ENCODE measurements at places on chromosomes 1 and 21.
A peak's percentile ranks its signal among the peaks of the same experiment; 100 is the strongest.

- no peak for DNase-seq
Observed at GRCh38 chr1:205446828-205447227, 9.0 kb downstream of the BLACAT1 start.

GRCh38 chr1:43841321-43842174 lies 92.1 kb upstream of the ARTN start:
- no peak for DNase-seq

GRCh38 chr1:37746806-37747205 lies 18.1 kb downstream of the EPHA10 start:
- no peak for DNase-seq

DNA sequence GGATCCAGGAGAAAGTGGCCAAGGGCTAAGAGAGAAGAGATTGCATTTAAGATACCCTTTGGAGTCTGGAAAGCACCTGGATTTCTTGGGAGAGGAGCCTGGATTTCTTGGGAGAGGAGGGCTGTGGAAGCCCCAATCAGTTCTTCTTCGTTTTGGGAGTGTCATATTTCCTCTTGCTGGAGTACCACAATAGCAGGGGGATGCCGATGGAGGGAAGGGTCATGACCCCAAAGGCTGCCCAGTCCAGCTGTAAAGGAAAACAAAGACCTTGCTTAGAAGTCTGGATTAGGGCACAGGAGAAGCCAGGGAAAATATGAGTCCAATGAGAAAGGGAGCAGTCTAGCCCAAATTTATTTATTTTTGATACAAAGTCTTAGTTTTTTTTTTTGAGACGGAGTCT lies 11.3 kb downstream of the SSR2 start:
- DNase-seq: no peak

- DNase-seq: no peak
Observed at GRCh38 chr1:68199603-68200002, 32.7 kb downstream of the WLS start.

DNA sequence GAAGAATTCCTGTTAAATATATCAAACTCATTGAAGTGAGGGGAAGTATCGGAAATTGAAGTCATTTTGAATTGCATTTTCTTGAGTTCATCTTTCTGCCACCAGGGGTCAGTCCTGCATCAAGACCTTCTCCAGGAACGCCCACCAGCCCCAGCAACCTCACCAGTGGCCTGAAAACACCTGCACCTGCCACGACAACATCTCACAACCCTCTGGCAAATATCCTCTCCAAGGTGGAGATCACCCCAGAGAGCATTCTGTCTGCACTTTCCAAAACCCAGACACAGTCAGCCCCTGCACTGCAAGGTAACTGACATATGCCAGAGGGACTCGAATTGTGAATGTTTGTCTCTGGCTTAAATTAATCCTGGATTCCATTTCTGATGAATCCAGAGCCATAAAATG lies 22.8 kb upstream of the TARS2 start:
- DNase-seq: peak; percentile 45

DNA sequence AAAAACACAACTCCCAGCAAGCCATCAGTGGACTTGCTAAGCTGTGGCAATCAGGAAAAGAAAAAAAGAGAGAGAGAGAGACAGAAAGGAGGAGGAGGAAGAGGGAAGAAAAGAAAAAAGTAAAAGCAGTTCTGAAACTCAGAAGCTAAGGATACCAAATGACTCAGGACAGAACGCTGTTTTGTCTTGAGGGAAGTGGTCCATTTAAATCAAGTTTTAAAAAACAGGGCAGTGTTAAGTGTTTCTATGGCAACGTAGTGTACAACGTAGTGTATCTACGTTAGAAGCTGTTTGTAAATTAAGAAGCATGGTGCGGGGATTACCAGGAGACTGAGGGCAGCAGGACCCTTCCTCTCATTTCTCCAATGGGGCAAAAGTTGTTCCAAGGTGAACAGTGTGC lies 5.8 kb downstream of the ADORA3 start:
- DNase-seq: no peak

- DNase-seq: no peak
Observed at GRCh38 chr1:174469052-174469451, 21.3 kb downstream of the GPR52 start.

- no peak for DNase-seq
Observed at GRCh38 chr21:38392661-38393060, 105.6 kb downstream of the ERG start.

DNA sequence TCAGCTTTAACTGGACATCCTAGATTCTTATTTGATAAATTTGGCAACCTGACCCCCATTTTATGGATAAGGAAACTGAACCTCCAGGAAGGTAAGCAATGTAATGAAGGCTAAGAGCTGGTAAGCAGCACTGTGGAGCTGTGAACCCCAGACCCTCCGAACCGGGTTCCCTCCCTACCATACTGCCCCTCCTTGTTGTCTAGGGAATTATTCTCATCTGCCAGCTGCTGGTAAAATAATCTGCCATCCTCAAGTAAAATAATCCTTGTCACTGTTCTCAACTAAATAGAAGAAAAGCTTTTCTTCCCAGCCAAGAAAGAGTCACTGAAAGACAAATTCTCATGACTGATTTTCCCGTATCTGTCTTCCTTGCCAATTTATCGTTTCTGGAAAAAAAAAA lies 55.8 kb upstream of the PRDX6 start:
- DNase-seq: no peak

GRCh38 chr1:180616439-180616838 lies 15.4 kb upstream of the XPR1 start:
- no peak for DNase-seq

- no peak for DNase-seq
Observed at GRCh38 chr1:72197786-72198185, 84.6 kb downstream of the NEGR1 start.

GRCh38 chr1:217040711-217041455 lies 317.7 kb upstream of the ESRRG start:
- DNase-seq: no peak

DNA sequence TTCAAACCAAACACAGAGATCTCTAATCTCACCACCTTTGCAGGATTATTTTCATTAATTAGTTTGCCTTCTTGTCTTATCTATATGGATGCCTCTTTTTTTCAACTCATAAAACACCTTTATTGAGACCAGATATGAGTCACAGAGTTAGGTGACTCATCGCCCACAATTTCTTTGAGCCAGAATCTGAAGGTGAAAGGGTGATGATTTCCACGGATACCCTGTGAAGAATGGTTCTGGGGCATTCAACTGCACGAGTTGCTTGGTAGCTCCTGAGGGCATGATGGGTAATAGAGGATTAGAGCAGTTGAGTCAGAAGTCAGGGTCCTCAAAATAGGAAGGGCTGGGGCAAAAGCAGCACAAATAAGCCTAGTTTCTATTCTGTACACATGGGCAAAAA lies 128.2 kb downstream of the TBX19 start:
- DNase-seq: peak; percentile 73

- DNase-seq: no peak
Observed at GRCh38 chr1:71044833-71045232, 2.8 kb downstream of the PTGER3 start.

GRCh38 chr1:196467230-196467925 lies 140.9 kb downstream of the KCNT2 start:
- no peak for DNase-seq

DNA sequence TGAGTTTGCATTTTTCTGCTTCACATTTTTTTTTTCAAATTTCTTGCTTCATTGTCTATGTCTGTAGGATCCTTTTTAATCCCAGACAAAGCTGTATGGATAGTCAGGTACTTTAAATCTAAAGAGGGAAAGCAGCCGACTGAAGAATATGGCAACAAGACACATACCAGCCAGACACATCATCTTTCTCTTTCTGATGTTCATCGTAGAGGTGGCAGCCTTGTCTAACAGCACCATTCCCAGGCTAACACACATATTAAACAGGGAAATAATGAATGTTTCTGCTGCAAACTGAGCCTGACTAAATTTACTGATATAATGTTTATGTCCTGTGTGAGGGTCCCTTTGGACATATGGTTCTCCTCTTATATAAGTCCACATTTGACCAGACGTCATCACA lies 3.7 kb upstream of the TEKT2 start:
- DNase-seq: no peak

GRCh38 chr1:89995598-89996449 lies 914 bp downstream of the ZNF326 start:
- no peak for DNase-seq

GRCh38 chr1:11654137-11654938 lies at the start of the genes FBXO2 and FBXO44:
Gene FBXO2, minus strand, starts transcription at chr1:11654429. Its CDS starts 89 bp downstream, at chr1:11654340.
Gene FBXO44, plus strand, starts transcription at chr1:11654877. Its CDS starts 959 bp downstream, at chr1:11655836.
- no peak for DNase-seq

DNA sequence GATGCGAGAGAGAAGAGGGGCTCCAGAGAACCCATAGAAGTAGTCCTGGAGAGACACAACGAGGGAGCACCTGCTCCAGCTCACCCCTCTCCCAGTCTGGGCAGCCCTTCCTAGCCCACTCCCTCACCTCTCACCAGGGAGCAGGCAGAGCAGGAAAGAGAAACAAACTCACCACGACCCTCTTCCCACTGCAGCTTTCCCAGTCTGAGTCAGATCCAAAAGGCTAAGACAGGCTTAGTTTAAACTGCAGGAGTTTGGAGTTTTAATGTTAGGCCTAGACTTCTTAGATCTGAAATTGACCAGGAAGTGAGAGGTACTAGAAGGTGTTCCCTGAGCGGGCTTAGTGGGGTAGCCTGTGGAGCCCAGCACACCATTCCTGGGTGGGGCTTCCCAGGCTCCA lies 29.6 kb downstream of the SLC1A7 start:
- no peak for DNase-seq

GRCh38 chr21:30620080-30620479 lies 347 bp upstream of the KRTAP20-4 start:
- no peak for DNase-seq

DNA sequence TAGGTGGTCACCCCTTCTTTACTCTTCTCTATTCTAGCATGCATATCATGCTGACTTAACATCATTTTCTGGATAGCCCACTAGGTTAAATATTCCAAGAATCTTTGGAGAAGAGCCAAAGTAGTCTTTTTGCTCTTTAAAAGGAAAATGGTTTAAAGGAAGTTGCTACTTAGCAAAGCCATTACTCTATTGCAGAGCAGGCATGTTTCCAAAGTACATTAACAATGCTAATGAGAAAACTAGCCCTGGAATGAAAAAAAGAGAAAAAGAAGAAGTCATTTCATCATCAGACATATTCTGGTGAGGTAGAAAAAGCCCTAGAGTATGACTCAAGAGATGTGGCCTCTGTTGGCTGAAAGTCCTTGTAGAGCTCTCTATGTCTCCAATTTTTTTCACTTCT lies 74.0 kb downstream of the NUF2 start:
- DNase-seq: peak; percentile 47

DNA sequence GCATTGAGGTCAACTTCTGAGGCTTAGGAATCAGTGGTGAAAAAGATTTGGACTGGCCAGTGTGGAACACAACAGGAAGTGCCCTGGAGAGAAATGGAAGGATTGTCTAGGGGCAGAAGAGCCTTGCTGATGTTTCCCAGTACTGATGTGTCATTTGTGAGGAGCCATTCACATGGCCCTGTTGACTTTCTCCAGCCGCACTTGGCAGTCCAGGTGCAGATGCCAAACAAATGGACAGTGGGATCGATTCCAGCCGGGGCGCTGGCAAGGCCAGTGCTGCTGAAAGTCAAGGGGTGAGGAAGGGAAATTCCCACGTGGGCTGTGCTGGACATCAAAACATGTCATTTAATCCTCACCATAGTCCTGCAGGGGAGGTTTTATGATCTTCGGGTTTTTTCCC lies 4.9 kb upstream of the TRIM63 start:
- DNase-seq: no peak

DNA sequence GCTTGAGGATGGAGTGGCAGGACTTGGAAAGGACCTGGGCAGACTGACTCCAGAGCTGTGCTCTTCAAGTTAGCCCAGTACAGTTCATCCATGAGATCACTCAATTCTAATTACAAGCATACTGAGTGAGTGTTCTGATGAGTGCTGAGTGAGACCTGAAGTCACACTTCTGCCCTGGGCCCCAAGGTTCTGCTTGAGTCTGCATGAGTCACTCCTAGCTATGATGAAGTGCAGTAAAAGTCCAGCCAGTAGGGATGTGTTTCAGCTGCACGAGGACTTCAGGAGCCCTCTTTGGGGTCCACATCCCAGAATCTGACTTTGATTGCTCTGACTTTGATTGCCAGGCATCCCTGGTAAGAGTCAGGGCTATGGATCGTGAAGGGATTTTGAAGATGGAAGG lies 35.8 kb downstream of the PLEKHA6 start:
- DNase-seq: peak; percentile 52

- peak; percentile 71 for DNase-seq
Observed at GRCh38 chr21:37886726-37887299, 29.4 kb downstream of the KCNJ6 start.

DNA sequence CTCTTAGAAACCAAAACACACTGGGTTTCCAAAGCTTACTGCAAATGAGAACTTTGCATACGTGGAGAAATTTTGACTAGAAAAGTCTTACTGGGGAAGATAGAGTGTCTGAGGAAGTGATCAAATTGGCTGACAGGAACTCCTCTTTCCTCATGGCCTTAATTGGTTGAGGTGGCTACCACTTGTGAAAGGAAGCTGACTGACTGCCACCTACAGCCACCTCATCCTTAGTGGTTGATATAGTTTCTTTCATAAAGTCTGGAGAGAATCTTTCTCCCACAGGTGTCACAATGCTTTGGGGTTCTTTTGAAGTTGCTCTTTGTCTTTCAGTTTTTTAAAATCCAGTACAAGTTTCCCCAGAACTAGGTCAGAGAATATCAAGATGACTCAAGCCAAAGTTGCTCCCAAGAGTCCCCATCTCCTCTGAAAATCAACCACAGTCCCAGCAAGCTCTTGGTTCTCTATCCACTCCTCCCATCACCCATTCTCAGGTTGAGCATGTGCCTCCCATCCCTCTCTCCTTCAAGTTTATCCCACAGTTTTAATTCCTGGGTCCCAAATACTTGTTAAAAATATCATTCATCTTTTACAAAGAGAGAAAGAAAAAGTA lies 43.3 kb downstream of the GPR88 start:
- DNase-seq: no peak

DNA sequence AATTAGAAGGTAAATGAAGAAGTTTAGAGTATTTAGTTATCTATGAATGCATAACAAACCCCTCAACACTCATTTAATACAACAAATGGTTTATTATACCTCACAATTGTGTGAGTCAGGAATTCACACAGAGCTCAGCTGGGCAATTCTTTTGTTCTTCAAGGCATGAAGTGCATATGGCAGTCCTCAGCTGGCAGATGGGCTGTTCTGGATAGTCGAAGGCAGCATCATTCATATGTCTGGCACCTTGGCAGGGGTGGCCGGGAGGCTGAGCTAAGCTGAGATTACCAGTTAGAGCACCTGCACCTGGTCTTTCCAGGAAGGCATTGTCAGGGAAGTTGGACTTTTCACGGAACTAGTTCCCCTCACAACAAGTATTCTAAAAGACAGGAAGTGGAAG lies 286.2 kb upstream of the DUSP10 start:
- no peak for DNase-seq

- no peak for DNase-seq
Observed at GRCh38 chr1:103218369-103218768, 110.0 kb upstream of the COL11A1 start.

- no peak for DNase-seq
Observed at GRCh38 chr1:76867342-76868130, at the start of gene ST6GALNAC5. Gene ST6GALNAC5, plus strand, starts transcription at chr1:76867480.

GRCh38 chr1:185561629-185562028 lies 172.6 kb upstream of the HMCN1 start:
- DNase-seq: no peak

Data from Caki2 (cell line).